ENCODE measurements at places on chromosomes 5 and 9. TPM values are rescaled to one million over a fixed set of nuclear protein-coding genes. Genes with fewer than 3 reads are reported as not detected.

The NIM1K gene
- polyA plus RNA-seq = 1.8 TPM

The HK3 gene
- not detected for polyA plus RNA-seq

DNA sequence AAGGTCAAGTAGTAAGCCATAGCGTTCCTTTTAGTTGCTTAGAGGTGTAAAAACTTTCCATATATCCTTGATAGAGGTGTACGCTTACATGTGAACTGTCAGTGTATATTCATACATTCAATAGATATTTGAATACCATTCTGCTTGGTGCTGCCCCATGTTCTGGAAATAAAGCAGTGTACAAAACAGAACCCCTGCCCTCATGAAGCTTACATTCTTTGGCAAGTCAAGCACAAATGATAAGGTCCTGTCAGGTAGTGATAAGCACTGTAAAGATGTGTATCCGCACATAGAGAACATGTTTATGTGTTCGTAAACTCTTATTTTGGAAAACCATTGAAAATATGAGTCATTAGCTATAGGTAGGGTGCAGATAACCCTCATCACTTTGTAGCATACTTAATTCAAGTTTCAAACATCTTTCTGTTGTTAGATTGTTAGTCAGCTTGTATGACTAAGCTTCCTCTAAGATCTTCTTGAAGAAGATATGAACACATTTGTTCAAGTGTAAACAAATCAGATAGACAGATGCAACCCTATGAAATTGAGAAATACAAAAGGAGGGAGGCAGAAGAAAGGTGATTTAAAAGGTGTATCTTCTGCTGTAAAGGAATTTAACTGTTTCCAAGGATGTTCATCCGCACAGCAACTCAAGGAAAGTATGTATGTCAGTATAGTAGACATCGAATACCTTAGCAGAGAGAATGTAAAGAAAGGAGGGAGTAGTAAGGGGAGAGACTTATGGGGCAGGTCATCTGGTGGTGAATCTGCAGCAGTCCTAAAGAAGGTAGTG, 1.6 kb downstream of the GTF3C4 start:
- DNase-seq = no peak

- DNase-seq = no peak
These were observed 20.9 kb downstream of the SH3GLB2 start for GRCh38 chr9:129007035-129007765.

The PLAC8L1 gene
- polyA plus RNA-seq = not detected

DNA sequence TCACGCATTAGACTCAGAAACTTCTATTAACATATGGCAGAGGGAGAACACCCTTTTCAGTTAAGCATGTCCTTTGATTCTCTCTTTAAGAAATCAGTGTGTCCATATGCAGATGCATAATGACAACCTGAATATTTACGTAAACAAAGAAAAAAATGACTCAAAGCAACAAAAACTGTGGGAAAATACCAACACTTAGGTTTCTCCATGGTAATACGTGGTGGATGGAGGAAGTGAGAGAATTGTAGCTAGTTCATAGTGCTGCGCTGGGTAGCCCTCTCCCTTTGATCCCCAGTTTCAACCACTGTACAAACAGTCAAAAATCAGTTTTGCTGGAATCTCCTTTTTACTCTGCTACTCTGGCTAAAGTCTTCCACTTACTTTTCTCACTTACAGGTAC, 2.0 kb upstream of the MAP3K1 start:
- no peak for DNase-seq

- no peak for DNase-seq
These were observed 236.8 kb downstream of the ARHGEF28 start for GRCh38 chr5:73862796-73863195.

The SHROOM1 gene
- polyA plus RNA-seq = 6.2 TPM

GRCh38 chr5:87393331-87393730, 19.4 kb downstream of the CCNH start:
- DNase-seq = peak; percentile 89

DNA sequence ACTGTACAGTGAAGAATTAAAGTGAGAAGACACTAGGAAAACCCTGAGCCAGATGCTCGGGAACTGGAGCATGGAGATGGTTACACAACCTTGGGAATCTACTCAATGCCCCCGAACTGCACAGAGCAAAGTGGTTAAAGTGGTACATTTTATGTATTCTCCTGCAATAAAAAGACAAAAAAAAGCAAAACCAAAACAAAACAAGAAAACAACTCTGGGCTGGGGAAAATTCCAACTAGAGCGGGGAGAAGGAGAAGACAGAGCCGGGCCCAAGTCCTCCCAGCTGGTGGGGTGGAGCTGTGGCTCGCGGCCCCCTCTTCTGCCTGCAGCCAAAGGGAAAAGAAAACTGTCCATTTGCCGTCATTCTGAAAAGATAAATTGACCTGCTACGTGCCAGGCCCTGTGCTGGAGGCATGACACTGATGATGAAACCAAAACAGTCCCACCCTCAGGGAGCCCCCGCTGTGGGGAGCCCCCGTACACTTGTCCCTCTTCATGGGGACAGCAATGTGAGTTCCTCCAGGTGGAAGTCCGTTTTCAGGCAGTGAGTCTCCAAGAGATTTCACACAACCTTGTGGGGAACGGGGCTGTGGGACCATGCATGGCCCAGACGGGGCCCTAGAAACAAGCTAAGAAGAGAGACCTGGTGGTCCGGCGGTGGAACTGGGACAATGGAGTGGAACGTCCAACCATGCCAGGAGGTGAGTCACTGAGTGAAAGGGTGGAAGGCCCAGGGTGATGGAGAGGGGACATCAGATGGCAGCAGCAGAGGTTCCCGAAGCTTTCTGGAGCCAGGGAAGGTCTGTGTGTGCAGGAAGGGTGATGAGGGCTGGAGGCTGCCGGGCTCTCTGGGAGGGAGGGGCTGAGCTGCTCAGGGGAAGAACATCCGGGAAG, 114.8 kb upstream of the COL5A1 start:
- no peak for DNase-seq

GRCh38 chr9:23731353-23731752, 94.7 kb downstream of the ELAVL2 start:
- no peak for DNase-seq

DNA sequence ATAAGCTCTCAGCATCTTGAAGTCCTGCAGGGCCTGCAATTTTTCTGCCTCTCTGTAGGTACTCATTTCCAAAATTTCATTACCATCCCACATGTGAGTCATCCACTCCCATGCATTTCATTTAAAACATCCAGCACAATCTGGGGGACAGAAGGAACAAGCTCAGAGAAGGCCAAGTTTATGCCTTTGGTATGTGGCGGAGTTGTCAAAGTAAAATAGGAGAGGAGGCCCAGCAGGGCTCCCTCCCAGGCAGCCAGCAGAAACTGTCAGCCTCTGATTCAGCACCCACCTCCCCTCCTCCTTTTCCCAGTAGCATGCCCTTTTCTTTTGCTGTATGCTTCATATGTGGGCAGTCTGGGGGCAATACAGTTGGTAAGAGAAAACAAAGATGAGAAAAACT, 126.4 kb upstream of the ZNF366 start:
- peak; percentile 75 for DNase-seq

Measured in fibroblast of lung (primary cell).